ENCODE measurements at places on chromosomes 5 and 9.

DNA sequence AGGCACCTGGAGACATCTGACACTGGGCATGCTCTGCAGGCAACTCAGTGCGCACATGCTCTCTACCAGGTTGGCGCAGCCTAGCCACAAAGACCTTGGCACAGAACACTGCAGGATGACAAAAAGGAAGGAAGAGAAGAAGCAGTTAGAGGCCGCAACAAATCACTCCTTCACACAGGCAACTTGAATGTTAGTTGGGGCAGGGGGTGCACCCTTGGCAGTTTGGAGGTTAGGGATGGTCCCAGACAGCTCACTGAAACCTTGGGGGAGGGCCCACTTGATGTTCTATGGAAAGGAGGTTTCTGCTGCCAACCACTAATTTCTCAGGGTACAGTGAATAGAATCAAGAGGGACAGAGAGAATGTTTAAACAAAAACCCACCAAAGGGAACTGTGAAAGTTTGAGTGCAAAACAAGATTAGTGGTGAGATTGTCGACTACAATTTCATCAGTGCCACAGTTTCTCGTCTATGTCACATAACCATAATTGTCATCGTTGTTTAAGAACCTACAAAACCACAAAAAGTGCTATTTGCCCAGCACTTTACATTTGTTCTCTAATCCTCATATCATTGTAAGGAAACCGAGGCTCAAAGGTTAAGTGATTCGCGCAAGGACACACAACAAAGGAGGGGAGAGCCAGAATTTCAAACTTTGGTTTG is 48.7 kb downstream of the FBXW11 start:
- no peak for DNase-seq

- DNase-seq: no peak
Observed at GRCh38 chr5:167731951-167732350, 559.5 kb upstream of the WWC1 start.

GRCh38 chr9:134155812-134156377 is 8.5 kb downstream of the RNU6ATAC start:
- DNase-seq: no peak

- no peak for DNase-seq
Observed at GRCh38 chr9:115106001-115106400, 12.0 kb downstream of the TNC start.

- DNase-seq: no peak
Observed at GRCh38 chr5:147921136-147921535, 14.8 kb upstream of the C5orf46 start.

DNA sequence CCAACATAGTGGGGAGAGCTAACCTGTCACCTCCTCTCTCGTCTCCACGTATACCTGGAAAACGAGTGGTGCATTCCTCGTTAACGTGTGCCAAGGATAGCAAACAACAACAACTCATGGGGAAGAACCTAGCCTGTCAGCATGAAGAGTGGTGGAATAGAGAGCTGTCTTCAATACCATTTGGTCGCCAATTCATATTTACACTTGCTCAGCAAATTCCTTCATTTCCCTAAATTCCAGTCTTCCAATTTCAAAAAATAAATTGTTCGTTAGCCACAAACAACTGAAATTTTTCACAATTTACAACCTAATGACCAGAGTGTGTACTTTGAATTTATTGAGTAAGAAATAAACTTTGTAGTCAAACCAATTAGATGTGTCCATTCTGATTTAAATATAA is 344.8 kb downstream of the NTRK2 start:
- DNase-seq: no peak

- no peak for DNase-seq
Observed at GRCh38 chr5:100188778-100189177, 346.4 kb upstream of the FAM174A start.

DNA sequence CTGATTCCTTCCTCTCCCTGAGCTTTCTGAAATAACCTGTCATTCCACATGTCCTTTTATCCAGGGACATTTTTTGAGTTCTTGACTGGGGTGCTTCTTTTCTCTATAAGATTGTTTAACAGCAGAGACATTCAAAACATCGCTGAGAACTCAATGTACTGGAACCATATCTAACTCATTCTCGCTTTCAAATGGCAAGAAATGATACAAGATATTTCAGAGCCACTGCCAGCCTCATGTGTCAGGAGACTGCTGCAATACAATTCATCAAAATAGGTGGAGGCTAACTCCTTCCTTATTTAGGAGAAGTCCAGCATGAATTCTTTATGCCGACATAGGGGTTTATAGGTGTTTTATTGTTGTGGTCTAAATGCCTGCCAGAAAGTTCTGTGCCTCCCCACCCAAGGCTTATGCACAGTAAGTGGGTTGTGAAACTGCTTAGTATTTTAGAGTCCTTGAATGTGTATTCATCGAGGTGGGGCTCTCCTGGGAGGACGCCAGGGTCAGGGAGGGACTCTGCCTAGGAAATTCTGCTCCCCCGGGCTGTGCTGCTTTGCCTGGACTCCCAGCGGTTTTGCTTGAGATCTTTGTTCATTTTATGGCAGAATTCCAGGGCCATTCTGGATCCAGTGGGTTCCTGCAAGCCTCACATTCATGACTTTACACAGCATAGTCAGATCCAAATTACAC is 53.9 kb downstream of the ZNF474 start:
- no peak for DNase-seq

GRCh38 chr5:56710826-56711590 is 104.3 kb upstream of the MAP3K1 start:
- no peak for DNase-seq

DNA sequence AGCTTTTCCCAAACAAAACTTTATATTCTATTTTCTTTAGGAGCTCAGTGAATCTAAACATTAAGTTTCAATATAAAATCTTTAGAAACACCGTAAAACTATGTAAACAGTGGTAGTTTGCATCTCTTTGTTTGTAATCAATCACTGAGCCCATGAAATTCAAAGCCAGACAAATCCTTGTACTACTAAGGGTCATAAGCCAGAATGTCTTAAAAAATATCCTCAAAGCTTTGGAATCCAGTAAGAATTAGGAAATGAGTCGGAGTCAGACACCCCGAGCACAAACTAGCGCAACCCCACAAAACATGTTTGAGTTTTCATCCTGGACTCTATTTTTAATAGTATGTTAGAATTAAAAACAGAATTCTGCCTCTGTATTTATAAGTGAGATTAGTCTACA is 153.8 kb downstream of the HSPA4 start:
- DNase-seq: no peak

Measured in stimulated activated CD8-positive, alpha-beta memory T cell treated with anti-CD3 and anti-CD28 coated beads, Interleukin-12 subunit alpha, Interleukin-12 subunit beta, amount 100 ng/mL, for 4 hours (primary cell).